ENCODE measurements at places on chromosomes 16 and 17. TPM values are rescaled to one million over a fixed set of nuclear protein-coding genes. Genes with fewer than 3 reads are reported as not detected.

DNA sequence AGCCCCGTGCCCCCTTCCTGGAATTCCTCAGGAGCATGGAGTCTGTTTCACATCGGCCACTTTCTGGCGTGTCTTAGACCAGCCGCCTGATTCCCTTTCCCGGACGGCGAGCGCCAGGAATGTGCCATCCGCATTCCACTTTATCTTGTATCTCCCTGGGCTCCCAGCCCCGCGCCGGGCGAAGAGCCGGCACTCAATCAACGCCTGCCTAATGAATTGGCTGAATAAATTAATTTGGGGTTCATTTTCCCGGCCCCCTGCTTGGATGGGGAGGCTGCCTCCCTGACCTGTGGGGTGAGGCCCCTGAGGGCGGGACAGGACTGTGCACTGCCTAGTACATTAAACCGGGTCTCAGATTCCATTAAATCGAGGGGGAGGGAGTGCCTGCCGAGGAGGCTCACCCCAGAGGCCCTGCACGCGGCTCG, 282.3 kb upstream of the TNRC6C start:
- no peaks in the 10 kb centered on the region for H3K4me1 ChIP-seq
- H3K27me3 ChIP-seq: no peaks in the 10 kb centered on the region
- H3K27ac ChIP-seq: no peak overlapping the region
- H3K36me3 ChIP-seq: peaks cover 6% of the 10 kb centered on the region

DNA sequence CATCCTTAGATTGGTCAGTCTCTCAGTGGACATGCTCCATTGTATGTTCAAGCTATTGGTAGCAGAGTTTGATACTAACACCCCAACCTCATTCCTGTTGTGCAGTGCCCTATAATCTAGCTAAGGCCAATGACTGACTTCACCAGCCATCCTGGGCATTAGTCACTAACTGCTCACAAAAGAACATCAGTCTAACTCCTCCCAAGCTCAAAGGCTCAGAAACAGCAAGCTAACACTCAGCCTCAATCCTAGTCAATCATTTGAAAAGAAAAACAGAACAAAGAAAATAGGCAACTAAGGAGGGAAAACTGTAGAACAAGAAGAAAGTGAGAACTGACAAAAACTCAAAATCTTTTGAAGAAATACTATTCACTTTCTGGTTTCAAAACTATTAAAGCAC, 199.1 kb upstream of the C17orf78 start:
- peaks cover 41% of the 10 kb centered on the region for H3K36me3 ChIP-seq
- H3K27ac ChIP-seq: no peak overlapping the region
- H3K27me3 ChIP-seq: no peaks in the 10 kb centered on the region

- H3K27ac ChIP-seq: no peak overlapping the region
- peaks cover 1% of the 10 kb centered on the region for H3K27me3 ChIP-seq
- DNase-seq: no peak
- H3K36me3 ChIP-seq: no peaks in the 10 kb centered on the region
- H3K4me3 ChIP-seq: no peak overlapping the region
Measured at GRCh38 chr17:31834448-31834847, 24.6 kb downstream of the COPRS start.

DNA sequence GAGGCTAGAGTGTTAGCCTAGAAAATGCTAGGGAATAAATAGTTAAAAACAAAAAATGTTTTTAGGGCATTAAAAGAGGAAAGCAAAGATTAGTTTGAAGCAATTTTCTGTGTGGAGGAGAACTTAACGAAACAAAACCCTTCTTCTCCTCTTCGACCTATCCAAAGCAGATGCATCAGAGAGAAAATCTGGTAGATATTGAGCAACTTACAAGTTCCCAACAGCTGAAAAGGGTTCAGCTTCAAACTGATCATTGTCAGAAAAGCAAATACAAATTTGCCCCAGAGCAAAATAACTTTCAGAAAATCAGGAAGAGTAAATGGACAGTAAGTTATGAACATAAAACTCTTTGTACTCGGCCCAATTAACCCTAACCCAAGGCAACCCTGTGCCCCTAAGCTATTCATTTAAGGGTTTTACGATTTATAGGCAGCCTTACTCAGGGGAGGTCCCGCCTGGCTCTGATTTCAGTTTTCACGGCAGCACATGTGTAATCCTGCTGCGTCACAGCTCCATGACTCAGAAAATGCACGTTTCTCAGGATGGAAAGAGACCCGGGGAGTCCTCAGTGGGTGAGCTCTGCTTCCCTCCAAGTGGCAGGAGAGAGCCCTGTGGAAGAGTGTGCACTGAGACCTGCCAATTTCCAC, 405.7 kb upstream of the SALL1 start:
- H3K27ac ChIP-seq: no peak overlapping the region
- no peaks in the 10 kb centered on the region for H3K36me3 ChIP-seq
- H3K4me1 ChIP-seq: no peaks in the 10 kb centered on the region
- H3K27me3 ChIP-seq: no peaks in the 10 kb centered on the region

DNA sequence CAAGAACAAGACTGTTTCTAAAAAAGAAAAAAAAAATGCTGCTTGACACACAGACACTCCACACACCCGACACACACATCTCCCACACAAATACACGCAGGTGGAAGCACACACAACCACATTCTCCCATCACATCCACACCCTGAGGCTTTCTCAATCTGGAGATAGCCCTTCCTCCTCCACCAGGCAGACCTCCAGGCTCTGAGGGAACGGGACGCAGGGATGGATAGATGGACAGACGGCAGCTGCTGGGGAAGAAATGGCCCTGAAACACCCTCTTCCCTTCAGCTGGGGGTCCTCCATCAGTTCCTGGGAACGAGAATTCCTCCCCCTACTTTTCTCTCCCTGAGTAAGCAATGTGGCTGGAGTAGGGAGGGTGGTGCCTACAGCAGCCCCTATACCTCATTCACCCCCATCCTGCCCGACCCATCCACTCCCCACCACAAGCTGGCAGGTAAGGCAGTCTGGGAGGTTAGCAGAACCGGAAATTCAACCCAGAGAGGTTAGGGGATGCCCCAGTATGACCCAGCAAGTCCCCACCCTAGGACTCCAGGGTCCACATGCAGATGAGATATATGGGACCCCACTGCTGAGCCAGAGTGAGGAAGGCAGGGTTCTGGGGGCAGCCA, 4.1 kb upstream of the LITAFD start:
- no peak overlapping the region for H3K4me3 ChIP-seq
- DNase-seq: no peak
- peaks cover 2% of the 10 kb centered on the region for H3K4me1 ChIP-seq
- no peak overlapping the region for H3K27ac ChIP-seq

DNA sequence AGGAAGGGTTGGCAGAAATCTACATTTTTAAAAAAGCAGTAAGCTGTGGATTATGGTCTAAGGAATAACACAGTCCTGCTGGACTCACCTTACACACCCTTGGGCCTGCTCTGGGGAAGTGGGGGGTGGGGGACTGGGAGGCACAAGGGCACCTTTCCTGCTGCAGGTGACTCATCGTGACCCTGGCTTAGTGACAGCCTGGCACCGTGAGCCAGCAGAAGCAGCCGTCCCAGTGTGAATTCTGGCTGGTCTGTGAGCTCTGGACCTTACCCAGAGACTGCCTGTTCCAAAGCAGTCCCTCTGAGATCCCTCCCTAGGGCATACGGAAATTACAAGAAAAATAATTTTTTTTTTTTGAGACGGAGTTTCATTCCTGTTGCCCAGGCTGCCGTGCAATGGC, 4.2 kb upstream of the CRK start:
- H3K36me3 ChIP-seq: peaks cover 4% of the 10 kb centered on the region
- peaks cover 41% of the 10 kb centered on the region for H3K4me1 ChIP-seq
- peak; percentile 29 for DNase-seq
- H3K27ac ChIP-seq: no peak overlapping the region
- peaks cover 10% of the 10 kb centered on the region for H3K27me3 ChIP-seq
- no peak overlapping the region for H3K4me3 ChIP-seq

- no peak for DNase-seq
- H3K4me1 ChIP-seq: peaks cover 6% of the 10 kb centered on the region
- H3K27me3 ChIP-seq: peaks cover 9% of the 10 kb centered on the region
Measured at GRCh38 chr17:13592427-13592826, 9.3 kb downstream of the HS3ST3A1 start.

GRCh38 chr17:2222901-2223616, 80.5 kb downstream of the SMG6 start:
- no peaks in the 10 kb centered on the region for H3K27me3 ChIP-seq
- H3K4me1 ChIP-seq: peaks cover 37% of the 10 kb centered on the region
- H3K4me3 ChIP-seq: peak overlapping the region; percentile 57
- peaks cover 6% of the 10 kb centered on the region for H3K36me3 ChIP-seq

- no peaks in the 10 kb centered on the region for H3K4me1 ChIP-seq
- DNase-seq: no peak
- no peaks in the 10 kb centered on the region for H3K27me3 ChIP-seq
- H3K27ac ChIP-seq: no peak overlapping the region
- H3K36me3 ChIP-seq: no peaks in the 10 kb centered on the region
Measured at GRCh38 chr17:58626905-58627304, 64.9 kb downstream of the TEX14 start.

- no peak overlapping the region for H3K27ac ChIP-seq
- DNase-seq: no peak
- H3K4me3 ChIP-seq: no peak overlapping the region
- no peaks in the 10 kb centered on the region for H3K27me3 ChIP-seq
Measured at GRCh38 chr17:58470356-58470755, 17.9 kb downstream of the HSF5 start.

- peak overlapping the region; percentile 41 for H3K27ac ChIP-seq
- DNase-seq: peak; percentile 83
- H3K4me3 ChIP-seq: no peak overlapping the region
Measured at GRCh38 chr17:2195729-2196128, 107.9 kb downstream of the SMG6 start.

DNA sequence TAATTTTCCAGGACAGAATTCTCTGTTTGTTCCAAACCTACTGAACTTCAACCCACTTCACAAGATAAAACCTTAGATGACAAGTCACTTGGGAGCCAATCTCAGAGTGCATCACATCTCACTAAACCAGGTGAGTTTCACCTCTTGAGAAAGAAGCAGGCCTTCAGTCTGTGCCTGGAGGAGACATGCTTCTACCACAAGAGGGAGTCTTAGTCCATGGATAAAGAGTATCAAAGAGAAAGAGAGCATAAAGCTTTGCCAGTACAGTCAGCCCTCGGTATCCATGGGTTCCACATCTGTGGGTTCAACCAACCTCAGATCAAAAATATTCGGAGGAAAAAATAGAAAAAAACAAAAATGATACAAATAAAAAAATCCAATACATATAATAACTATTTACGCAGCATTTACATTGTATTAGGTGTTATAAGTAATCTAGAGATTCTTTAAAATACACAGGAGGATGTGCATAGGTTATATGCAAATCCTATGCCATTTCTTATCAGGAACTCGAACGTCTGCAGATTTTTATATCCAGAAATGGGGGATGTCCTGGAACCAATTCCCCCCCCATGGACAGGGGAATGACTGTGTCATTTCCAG, 37.7 kb downstream of the DUSP14 start:
- peak; percentile 20 for DNase-seq
- H3K27ac ChIP-seq: no peak overlapping the region
- no peaks in the 10 kb centered on the region for H3K27me3 ChIP-seq
- H3K4me3 ChIP-seq: no peak overlapping the region

GRCh38 chr16:50160495-50161164, 7.5 kb downstream of the TENT4B start:
- H3K36me3 ChIP-seq: peaks cover 7% of the 10 kb centered on the region
- no peak overlapping the region for H3K4me3 ChIP-seq
- no peak for DNase-seq
- peaks cover 54% of the 10 kb centered on the region for H3K4me1 ChIP-seq

DNA sequence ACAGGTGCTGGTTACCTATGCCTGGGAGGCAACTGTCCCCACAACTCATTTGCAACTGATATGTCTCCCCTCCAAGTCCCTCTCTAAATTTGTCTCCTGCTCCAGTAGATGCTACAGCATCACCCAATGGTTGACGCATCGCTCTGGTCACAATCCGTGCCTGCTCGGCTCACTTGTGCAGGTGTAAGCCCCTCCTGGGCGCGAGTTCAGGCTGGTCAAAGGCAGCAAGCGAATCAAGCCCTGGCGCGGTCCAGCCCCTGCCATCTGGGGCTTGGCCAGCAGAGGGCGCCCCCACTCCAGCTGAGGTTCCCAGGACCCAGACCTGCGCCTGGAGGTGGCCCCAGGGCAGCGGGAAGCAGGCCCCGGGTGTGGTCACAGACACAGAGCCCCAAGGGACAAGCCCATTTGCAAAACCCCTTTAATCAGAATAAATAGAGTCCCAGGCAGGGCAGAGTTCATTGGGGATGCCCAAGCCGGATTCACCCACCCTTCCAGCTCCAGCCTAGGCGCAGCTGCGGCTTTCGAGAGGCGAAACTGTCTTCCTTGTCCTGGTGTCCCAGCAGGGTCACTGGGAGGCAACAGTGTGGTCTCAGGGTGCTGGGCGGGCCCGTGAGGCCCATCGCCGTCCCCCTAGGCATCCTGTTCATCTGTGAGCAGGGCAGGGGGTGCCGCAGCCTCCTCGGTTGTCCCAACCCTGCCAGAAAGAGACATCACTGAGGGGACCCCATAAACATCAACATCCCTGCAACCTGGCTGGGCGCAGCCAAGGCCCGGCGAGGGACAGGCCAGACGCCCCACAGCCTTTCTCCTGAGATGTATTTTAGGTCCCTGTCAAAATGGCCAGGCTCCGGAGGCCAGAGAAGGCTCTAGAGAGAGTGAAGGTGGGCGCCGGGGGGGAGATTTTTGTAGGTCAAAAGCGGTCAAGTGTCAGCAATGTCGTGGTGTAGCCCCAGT, 15.8 kb downstream of the TMC6 start:
- no peaks in the 10 kb centered on the region for H3K27me3 ChIP-seq
- H3K4me1 ChIP-seq: peaks cover 30% of the 10 kb centered on the region
- peak overlapping the region; percentile 76 for H3K27ac ChIP-seq
- peak; percentile 86 for DNase-seq
- no peak overlapping the region for H3K4me3 ChIP-seq

Gene KRT33A
- total RNA-seq: not detected

Gene EVI2A
- total RNA-seq: 24.5 TPM

Gene CALB2
- total RNA-seq: not detected

Gene MAP1LC3B
- total RNA-seq: 72.5 TPM

Gene CPHXL
- not detected for total RNA-seq

Gene NLK
- 6.8 TPM for total RNA-seq

Gene CCL5
- total RNA-seq: 133 TPM

Gene FADS6
- total RNA-seq: not detected

Gene CBFA2T3
- total RNA-seq: 0.12 TPM

Data from activated CD4-positive, alpha-beta memory T cell treated with anti-CD3 and anti-CD28 coated beads for 36 hours (primary cell).